Cortex of kidney (tissue), 1 donor: ENCODE measurements at places on chromosomes 1 and 21.

DNA sequence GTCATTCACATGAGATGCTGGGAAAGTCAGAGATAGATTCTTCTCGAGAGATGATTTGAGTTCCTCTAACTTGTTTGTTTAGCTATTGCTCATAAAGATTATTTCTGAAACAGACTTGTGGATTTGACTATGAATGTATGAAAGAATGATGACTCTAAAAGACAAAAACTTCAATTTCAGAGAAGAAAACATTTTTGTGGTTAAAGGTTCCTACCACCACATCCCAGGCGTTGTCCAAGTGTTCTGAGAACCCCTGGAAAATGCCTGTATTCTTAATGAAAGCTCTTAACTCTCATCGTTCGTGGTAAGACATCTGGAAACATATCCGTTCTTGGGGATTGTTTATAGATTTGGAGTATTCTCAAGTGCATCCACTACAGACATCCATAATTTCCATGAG, 228.7 kb downstream of the BARHL2 start:
- DNase-seq = no peak

GRCh38 chr1:2983706-2984398, 37.4 kb upstream of the ACTRT2 start:
- no peak for DNase-seq

DNA sequence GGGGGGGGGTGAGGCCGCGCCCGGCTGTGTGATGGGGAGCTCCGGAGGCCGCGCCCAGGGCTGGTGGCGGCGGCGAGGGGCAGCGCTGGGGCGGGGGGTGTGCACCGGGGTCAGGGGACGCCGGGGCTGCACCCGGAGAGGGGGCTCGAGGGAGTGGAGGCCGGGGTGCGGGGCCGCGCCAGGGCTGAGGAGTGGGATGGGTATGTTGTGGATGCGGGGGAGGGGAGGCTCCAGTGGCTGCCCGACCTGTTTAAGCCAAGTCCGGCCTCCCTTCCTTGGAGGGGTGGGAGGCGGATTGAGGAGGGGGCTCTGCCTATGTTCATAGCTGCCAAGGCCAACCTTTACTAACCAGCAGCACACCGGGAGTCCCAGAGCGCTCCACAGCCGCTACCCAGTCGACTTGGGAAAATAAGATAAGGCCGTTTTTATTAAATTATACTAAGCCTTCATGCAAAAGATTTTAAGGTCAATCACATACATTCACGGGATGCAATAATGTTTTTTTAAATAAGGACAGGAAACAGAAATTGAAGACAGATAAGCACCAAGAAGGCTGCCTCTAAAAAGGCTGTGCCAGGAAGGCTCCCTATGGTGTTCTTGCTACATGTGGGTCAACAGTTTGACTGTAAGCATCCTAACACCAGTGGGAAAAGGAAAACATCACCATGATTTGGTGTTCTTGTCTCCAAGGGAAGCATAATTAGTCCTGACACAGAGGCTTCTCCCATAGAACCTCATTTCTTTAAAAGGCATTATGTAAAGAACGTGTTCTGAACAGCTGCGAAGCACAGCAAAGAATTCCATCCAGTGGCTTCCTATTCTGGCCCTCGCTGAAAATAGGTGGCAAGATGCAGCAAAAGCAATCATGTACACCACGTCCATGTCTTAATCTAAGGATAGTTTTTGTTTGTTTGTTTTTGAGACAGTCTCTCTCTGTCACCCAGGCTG, 626 bp upstream of the HLCS start:
- DNase-seq = no peak

DNA sequence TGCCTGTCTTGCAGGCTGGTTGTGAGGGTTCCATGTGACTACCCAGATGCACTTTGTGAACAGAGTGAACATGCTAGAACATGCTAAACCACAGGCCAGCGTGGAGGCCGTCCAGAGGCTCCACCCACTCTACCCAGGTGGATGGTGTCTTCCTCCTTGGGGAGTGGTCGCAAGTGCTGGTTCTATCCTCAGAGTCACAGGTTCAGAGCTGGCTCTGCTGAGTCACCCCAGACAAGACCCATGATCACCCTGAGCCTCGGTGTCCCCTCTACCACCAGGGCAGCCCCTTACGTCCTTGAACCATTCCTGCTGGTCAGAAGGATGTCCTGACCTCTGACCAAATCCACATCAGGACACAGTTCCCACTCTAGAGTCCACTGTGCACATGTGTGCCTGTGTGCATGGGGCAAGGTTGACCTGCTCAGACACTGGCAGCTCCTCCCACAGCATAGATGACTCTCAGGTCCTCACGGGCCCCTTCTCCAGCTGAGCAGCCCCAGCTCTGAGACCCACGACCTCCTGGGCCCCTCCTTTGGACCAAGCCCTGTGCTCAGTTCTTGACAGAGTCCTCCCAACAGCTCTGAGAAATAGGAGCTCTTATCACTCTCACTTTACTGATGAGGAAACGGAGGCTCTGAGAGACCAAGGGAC, 391.8 kb downstream of the MATN1 start:
- DNase-seq = no peak

DNA sequence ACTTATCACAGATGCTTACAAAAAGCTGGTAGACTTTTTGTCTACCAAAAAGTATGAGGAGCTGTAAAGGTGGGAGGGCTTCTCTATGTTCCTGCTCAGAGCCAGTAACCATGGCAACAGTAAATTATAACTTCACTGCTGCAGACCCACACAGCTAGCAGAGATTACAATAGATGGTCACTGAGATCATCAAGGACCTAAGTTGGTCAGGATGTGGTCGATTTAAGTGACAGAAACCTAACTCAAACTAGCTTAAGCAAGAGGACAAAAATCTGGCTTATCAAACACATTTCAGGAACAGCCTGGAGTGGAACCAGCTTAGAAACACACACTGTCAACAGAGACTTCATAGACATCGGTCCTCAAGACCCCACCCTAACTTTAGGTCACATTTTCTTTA, 113.4 kb upstream of the ATP1A1 start:
- no peak for DNase-seq

DNA sequence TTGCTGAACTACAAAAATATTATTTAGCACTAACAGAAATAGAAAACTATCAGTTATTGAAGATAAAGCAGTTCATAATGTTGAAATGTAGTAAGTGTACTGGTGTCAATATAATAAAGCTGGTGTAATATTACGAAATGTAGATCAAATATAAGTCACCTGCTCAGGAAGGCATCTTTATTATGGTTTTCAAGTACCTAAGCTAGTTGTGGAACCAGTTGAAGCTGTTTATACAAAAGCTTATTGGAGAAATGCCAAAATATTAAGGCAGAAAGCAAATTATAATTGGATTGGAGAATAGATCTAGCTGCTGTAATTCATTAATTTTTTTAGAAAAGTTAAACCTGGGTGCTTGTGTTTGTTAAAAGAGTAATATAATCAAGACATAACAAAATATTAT, 6.2 kb upstream of the MARK1 start:
- DNase-seq = no peak

- no peak for DNase-seq
Observed at GRCh38 chr1:229694053-229694693, 68.1 kb downstream of the URB2 start.

DNA sequence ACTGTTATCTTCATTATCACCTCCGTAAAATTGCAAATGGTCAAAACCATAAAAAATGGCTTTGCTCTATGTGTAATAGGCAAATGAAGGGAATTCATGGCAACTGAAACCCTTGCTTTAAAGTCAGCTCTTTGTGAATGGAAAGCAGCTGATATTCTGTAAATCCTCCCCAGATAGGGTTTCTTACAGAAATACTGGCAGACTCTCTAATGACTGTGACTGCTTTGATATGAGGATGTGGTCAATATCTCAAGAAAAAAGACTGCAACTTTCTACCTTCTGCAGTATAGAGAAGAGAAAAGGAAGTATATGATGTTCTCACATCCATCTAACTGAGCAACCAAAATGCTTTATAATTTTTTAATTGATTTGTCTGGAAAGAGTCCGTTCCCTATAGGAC, 193.1 kb downstream of the ST6GALNAC3 start:
- no peak for DNase-seq

- no peak for DNase-seq
Observed at GRCh38 chr1:27097484-27097917, 57.4 kb downstream of the SLC9A1 start.

DNA sequence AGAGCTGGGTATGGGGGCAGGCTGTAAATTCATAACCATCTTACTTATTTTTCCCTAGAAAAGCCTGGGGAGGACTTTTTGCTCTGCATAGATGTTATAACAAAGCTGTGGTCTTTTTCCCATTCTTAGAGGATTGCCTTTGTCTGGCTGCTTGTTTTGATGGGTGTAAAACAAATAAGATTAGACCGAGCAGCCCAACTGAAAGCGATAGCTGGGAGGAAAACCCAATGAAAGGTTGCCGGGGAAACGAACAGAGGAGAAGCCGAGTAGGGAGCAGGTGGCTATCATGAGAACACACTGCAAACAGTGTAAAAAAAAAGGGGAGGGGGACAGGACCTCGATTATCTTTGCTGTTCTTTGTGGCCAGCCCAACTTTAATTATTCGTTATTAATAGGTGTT, 1.9 kb downstream of the ELAVL4 start:
- DNase-seq = no peak

DNA sequence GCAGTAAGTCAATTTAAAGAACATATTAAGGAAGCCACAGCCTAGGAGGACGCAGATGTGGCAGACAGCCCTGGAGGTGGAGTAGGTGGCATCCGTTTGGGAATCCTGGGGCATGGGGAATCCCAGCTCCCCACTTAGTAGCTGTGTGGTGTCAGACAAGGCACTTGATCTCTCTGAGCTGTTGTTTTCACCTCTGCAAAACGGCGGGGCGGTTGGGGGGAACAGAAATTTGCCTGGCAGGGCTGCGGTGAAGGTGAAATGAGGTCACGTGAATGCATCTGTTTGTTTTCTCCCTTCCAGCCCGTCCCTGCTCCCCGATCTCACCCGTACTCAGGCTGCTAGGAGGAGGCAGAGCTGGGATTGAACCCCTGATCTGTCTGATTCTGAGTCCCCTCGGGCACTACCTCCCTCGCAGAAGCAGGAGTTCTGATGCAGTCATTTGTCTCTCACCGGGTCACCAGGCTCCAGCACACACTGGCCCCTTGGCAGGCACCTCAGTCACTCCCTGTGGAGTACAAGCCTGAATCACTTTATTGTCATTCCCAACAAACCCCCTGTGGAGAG, 2.2 kb upstream of the LAPTM5 start:
- DNase-seq = no peak

DNA sequence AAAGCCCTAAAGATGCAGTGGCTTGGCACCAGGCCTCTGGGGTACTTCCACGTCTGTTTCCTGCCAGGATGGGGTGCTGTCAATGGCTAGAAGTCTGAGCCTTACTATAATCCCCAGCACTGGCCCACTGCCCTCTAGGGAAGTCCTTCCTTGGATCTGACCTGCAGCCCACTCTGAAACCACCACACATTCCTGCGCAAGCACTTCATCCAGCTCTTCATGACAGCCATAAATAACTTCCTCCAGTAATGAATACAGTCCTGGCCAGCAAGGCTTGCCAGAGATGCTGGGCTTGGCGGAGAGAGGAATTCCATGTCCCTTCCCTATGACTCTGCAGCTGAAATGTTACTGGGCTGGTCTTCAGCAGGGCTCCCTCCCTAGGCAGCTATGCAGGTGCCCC, 32.6 kb downstream of the ALPL start:
- no peak for DNase-seq

GRCh38 chr1:44515416-44515815, 110.4 kb downstream of the RNF220 start:
- DNase-seq = no peak

- DNase-seq = no peak
Observed at GRCh38 chr1:54342742-54343687, 63.2 kb downstream of the SSBP3 start.

DNA sequence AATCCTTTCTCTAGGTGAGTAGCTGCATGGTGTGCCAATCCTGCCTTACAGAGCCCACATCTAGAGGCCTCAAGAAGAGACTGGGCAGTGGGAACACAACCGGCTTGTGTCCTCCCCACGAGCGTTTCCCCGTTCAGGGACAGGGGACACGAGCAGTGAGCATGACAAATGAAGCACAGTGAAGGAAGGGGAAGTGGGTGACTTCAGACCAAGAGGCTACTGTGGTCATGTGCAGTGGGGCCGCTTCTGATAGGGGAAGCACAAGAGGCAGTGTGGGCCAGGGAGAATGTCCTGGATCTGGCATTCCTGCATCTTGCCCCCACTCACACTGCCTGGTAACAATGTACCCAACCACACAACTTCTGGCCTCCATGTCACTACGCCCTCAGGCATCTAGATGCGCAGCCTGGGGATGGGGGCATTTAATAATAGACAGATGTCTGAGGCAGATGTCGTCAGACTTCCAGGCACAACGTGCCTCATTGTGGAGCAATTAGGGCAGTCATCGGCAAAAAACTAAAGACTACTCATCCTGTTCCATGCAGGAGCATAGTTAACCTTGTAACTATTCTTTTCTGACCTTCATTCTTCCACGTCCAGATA, 155.6 kb upstream of the NBPF11 start:
- DNase-seq = no peak

GRCh38 chr1:53731779-53732305, 7.1 kb downstream of the GLIS1 start:
- no peak for DNase-seq

- DNase-seq = no peak
Observed at GRCh38 chr1:160437432-160438316, 37.3 kb downstream of the VANGL2 start.

GRCh38 chr1:169487561-169487960, 1.8 kb upstream of the SLC19A2 start:
- DNase-seq = no peak

DNA sequence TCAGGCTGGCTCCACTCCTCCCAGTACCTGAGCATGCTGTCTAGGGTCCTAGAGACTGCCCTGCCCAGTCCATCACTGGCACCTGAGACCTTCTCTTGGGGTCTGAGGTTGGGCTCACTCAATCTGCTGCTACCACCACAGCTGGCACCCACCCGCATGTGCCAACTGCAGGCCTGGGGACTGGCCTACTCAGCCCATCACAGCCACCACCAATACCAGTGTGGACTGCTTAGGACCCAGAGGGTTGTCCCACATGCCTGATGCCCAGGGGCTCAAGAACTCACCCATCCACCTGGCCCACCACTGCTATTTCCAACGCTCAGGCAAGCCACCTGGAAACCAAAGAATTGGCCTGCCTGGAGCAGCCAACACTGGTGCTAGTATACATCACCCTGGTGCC, 63.5 kb downstream of the CYP4B1 start:
- DNase-seq = no peak

GRCh38 chr1:206967096-206967849, 3.0 kb downstream of the FCAMR start:
- DNase-seq = no peak

- no peak for DNase-seq
Observed at GRCh38 chr1:185281245-185281644, 35.8 kb downstream of the IVNS1ABP start.

DNA sequence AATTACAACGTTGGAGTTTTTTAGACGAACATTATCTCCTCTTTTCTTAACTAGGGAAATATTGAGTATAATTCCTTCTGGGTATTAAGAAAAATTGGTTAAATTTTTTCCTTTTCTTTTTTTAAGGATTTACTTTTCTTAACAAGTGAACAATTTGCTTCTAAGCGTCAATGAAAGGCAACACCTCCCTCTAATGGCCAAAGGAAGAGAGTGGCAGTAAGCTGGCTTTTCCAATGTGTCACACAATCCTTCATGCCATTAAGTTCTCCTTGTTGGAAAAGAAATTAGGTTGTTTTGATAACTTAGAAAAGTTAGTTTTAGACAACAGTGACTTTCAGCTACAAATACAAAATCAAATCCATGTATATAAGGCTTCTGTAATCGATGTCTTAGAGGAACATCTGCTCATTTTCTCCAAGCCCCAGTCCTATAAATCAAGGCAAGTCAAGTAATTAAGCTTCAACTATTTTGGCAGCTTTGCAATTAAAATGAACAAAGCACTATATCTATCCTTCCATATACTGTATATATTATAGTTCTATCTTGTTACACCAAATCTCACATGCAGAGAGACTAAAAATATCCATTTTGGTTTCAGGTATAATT, 62.8 kb downstream of the EDEM3 start:
- no peak for DNase-seq
